Uterus (tissue), 4 donors: ENCODE measurements at places on chromosomes 7 and 10. TPM values are rescaled to one million over a fixed set of nuclear protein-coding genes. Genes with fewer than 3 reads are reported as not detected.

DNA sequence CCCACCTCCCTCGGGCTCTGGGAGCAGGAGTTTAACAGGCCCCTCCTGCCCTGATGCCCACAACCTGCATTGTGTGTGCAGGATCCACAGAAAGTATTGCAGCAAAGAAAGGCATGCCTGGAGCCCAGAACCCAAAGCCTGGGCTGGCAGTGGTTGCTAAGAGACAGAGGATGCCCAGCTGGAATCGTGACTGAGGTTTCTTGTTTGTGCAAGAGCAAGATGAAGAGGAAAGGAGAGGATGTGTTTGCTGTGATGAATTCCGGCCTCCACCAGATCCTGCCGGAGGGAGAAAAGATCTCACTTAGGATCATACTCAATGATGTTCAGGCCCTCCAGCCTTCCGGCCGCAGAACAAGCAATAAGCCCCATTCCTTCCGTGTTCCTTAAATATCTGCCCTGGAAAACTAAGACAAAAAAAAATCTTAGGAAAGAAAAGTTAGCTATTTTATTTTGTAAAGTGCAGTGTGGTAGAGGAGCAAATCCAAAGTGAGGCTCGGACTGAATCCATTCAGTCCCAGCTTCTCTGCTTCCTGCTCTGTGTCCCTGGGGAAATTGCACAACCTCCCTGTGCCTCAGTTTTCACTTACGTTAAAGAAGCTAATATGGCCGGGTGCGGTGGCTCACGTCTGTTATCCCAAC lies 57.1 kb downstream of the SLIT1 start:
- H3K4me1 ChIP-seq = no peaks in the 10 kb centered on the region
- no peak overlapping the region for H3K4me3 ChIP-seq
- no peak for DNase-seq

Gene CDNF
- 9.1 TPM for total RNA-seq

Gene SFTPA1
- total RNA-seq = 0.95 TPM

Gene ANXA8L1
- total RNA-seq = 0.90 TPM

Gene AOC1
- total RNA-seq = 0.26 TPM
